Naive thymus-derived CD8-positive, alpha-beta T cell (primary cell): ENCODE measurements at places on chromosomes 12 and 14. TPM values are rescaled to one million over a fixed set of nuclear protein-coding genes. Genes with fewer than 3 reads are reported as not detected.

- H3K4me1 ChIP-seq: no peaks in the 10 kb centered on the region
- no peak overlapping the region for H3K4me3 ChIP-seq
- DNase-seq: no peak
- H3K27ac ChIP-seq: no peak overlapping the region
- H3K36me3 ChIP-seq: no peaks in the 10 kb centered on the region
Observed at GRCh38 chr14:47240748-47241437, 434.5 kb downstream of the MDGA2 start.

Gene KRT82
- not detected for polyA plus RNA-seq

Gene RTL1
- not detected for polyA plus RNA-seq

Gene NDRG2
- 24.6 TPM for polyA plus RNA-seq

DNA sequence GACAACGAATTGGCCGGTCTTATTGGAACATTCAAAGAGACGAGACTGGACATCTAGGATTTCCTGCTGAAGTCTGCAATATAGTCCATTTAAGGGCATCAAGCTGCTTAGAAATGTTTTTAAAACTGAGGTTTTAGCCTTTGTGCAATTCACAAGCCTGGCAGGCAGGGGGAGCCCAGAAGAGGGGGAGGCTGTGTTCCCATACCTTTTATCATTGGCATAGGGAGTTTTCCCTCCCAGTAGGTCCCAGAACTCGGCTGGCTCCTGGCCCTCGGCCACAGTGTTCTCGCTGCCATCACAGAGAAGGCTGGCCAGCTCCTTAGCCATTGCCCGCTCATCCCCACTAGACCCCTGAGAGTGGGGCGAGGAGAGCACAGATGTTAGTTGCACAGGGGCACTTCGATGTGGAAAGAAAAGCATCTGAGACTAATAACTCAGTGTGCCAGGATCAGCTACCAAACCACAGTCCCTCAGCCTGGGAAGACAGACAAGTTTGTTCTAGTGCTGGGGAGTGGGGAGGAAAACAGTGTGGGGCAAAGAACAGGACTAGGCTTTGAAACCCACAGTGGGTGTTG lies 15.1 kb downstream of the AVIL start:
- no peak overlapping the region for H3K27ac ChIP-seq
- DNase-seq: peak; percentile 22
- H3K4me1 ChIP-seq: no peaks in the 10 kb centered on the region
- H3K4me3 ChIP-seq: no peak overlapping the region
- H3K27me3 ChIP-seq: no peaks in the 10 kb centered on the region
- peaks cover 5% of the 10 kb centered on the region for H3K36me3 ChIP-seq

Gene NXPH4
- not detected for polyA plus RNA-seq

DNA sequence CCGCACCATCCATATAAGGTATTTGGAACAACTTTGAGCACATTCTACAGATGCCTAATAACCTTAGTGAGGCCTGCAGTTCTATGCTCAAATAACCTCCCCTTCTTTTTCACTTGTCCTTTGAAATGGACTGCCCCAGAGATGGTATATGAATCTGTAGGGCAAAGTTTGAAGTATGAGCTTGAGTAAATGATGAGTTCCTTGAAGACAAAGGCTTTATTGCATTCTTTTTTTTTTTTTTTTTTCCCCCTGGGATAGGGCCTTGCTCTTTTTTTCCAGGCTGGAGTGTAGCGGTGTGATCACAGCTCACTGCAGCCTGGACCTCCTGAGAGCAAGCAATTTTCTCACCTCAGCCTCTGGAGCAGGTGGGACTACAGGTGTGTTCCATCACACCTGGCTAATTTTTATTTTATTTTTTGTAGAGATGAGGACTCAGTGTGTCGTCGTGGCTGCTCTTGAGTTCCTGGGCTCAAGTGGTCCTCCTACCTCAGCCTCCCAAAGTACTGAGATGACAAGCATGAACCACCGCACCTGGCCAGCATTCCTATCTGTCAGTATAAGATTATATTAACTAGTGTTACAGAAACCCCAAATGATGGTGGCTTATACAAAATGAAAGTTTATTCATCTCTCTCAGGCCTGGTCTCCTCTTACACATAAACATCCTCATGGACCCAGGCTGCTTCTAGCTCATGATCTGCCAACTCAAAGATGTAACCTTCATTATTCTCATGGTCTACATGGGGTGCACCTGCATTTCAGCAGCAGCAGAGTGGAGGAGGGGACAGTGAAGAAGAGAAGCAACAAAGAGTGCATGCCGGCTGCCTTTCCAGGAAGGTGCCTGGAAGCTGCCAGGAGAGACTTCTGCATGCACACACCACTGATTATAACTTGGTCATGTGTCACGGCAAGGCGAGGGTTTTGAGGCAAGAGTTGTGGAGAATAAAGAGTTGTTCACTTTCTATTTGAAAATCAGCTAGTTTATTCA lies 101.4 kb downstream of the DUSP16 start:
- peaks cover 27% of the 10 kb centered on the region for H3K4me1 ChIP-seq
- no peak overlapping the region for H3K4me3 ChIP-seq
- H3K27me3 ChIP-seq: no peaks in the 10 kb centered on the region

Gene CLMN
- polyA plus RNA-seq: 0.18 TPM

DNA sequence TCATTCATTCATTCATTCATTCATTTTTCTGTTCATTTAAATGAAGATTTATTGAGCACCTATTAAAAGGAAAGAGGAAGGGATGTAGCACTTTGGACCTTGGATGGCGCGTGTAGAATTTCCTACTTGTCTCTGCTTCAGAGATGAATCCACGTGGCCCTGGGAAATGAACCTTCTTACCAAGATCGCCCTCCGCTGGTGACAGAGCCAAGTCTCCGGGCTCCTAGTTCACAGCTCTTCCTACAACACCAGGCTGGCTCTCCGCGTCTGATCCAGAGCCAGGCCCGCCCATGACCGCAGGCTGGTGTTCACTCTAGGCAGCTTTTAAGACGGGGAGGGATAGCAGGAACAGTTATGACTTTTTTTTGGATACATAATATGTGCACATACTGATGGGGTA lies 70.9 kb upstream of the PIWIL1 start:
- no peaks in the 10 kb centered on the region for H3K4me1 ChIP-seq
- no peaks in the 10 kb centered on the region for H3K36me3 ChIP-seq
- H3K27me3 ChIP-seq: no peaks in the 10 kb centered on the region
- H3K27ac ChIP-seq: no peak overlapping the region
- H3K4me3 ChIP-seq: no peak overlapping the region

GRCh38 chr12:48119078-48119833 lies at the start of gene PFKM:
Gene PFKM, plus strand, starts transcription at chr12:48119364. Its CDS starts 3,411 bp downstream, at chr12:48122775.
- H3K4me3 ChIP-seq: peak within 1 kb of the TSS; percentile 96
- H3K27ac ChIP-seq: peak within 1 kb of the TSS; percentile 73
- DNase-seq: peak; percentile 38

Gene SOAT2
- polyA plus RNA-seq: 0.71 TPM

DNA sequence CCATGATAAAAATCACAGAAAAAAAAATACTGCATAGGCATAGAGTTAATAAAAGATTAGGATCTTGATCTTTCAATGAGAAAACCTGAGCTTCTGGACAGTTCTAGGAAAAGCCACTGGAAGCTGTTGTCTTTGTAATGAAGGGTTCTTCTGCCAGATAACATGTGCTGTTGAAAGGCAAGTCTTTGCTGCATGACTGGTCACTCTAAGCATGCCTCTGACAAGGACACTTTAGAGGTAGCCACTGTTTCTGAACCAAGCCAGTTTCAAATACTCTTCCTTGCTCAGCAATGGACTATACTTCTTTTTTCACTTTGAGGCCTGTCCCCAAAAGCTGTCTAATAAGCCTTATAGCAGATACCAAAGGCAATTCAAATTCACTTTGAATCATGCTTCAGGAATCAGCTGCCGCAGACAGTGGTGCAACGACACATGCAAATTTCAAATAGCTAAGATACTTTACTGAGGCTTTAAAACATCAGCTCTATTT lies 70.2 kb downstream of the BTG1 start:
- peaks cover 8% of the 10 kb centered on the region for H3K36me3 ChIP-seq
- H3K27ac ChIP-seq: no peak overlapping the region
- no peaks in the 10 kb centered on the region for H3K27me3 ChIP-seq
- H3K4me1 ChIP-seq: peaks cover 18% of the 10 kb centered on the region
- no peak for DNase-seq
- H3K4me3 ChIP-seq: peak overlapping the region; percentile 26

- no peak overlapping the region for H3K4me3 ChIP-seq
- no peak for DNase-seq
- no peak overlapping the region for H3K27ac ChIP-seq
- peaks cover 23% of the 10 kb centered on the region for H3K36me3 ChIP-seq
Observed at GRCh38 chr12:92696216-92696615, 6.6 kb upstream of the PLEKHG7 start.

GRCh38 chr14:94110552-94111181 lies at the start of gene IFI27:
Gene IFI27, plus strand, starts transcription at chr14:94110736.
- H3K27ac ChIP-seq: no peak within 1 kb of the TSS
- no peaks in the 10 kb centered on the region for H3K4me1 ChIP-seq
- DNase-seq: no peak
- H3K27me3 ChIP-seq: peaks cover 8% of the 10 kb centered on the region
- H3K36me3 ChIP-seq: no peaks in the 10 kb centered on the region

- peaks cover 29% of the 10 kb centered on the region for H3K4me1 ChIP-seq
- H3K27me3 ChIP-seq: no peaks in the 10 kb centered on the region
- DNase-seq: no peak
- H3K27ac ChIP-seq: no peak overlapping the region
Observed at GRCh38 chr12:113837084-113837483, 129.0 kb downstream of the RBM19 start.

Gene ACOT4
- 4.0 TPM for polyA plus RNA-seq

Gene ZNF839
- 7.2 TPM for polyA plus RNA-seq

DNA sequence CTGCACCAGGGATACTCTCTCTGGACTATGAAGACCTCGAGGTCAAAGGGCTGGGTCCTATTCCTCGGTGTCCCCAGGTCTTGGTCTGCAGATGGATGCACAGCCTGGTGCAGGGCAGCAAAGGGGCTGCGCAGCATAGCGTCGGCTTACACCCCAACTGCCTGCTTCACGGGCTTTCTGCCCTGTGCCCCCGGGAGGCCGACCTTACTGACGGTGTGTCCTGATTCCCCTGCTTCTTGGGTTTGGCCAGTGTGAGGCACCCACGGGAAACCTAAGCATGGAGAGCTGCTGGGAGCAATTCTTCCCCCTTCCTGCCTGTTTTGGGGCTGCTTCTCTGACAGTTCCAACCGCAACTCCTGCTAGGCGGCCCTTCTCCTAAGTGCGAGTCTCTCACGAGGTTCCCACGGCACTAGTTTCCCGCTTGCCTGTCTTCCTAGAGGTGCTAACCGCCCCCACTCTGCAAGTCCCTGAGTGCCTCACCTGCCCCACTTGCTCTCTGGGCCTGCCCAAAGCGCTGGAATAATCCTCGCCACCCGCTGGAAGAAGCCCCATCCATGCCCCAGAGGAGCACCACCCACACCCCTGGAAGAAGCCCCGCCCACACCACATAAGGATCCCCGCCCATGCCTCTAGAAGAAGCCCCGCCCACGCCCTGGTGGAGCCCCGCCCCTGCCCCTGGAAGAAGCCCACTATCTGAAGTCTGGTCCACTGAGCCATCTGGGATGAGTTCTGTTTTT lies 54.0 kb downstream of the PRIMA1 start:
- H3K36me3 ChIP-seq: no peaks in the 10 kb centered on the region
- no peak overlapping the region for H3K27ac ChIP-seq
- no peak overlapping the region for H3K4me3 ChIP-seq
- no peak for DNase-seq
- no peaks in the 10 kb centered on the region for H3K4me1 ChIP-seq

GRCh38 chr14:103204852-103205540 lies 81.7 kb downstream of the TNFAIP2 start:
- peaks cover 24% of the 10 kb centered on the region for H3K36me3 ChIP-seq
- peaks cover 2% of the 10 kb centered on the region for H3K4me1 ChIP-seq
- no peak overlapping the region for H3K4me3 ChIP-seq

DNA sequence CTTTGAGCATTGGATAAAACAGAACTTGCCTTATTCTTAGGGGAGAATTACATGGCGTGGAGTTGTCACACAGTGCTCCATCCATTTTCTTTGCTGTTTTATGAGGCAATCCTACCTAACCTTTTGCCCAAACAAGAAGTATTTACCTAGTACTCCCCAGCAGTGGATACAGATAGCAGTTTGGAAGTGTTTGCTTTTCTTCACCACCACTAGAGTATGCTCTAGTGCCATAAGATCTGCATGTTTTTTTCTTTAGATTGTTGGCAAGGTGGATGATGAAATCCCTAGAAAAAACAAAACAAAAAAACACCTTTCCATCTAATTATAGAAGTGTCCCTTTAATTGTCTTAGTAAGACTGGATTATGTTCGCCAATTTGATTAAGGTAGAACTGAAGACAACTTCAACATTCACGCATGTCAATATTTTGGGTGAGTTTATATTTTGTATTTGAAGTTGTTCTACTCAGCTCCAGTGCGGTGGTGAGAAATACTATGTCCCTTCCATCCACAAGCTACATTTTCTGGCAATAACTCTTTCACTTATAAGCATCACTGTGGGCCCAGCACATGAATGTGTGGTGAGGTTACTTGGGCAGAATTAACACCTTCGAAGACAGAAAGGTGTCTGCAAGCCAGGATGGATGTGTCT lies 23.6 kb upstream of the TMEM260 start:
- H3K4me3 ChIP-seq: no peak overlapping the region
- DNase-seq: no peak
- H3K36me3 ChIP-seq: no peaks in the 10 kb centered on the region
- peaks cover 23% of the 10 kb centered on the region for H3K27me3 ChIP-seq

DNA sequence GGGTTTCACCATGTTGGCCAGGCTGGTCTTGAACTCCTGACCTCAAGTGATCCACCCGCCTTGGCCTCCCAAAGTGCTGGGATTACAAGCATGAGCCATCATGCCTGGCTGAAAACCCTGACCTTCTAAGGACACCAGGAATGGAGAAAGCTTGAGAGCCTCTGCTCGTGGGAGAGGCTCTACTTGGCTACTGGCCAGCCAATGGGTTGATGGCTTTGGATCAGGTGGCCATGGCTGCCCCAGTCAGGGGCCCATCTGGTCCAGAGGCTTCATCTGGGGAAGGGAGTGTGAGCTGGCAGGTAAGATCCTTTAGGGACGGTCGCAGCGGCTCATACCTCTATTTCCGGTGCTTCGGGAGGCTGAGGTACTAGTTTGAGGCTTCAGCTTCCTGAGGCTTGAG lies 42.5 kb upstream of the PPP1CC start:
- H3K4me1 ChIP-seq: peaks cover 6% of the 10 kb centered on the region
- no peak for DNase-seq
- no peak overlapping the region for H3K27ac ChIP-seq

Gene CNTN1
- not detected for polyA plus RNA-seq

GRCh38 chr14:68683326-68683725 lies 109.5 kb downstream of the ZFP36L1 start:
- peaks cover 35% of the 10 kb centered on the region for H3K4me1 ChIP-seq
- DNase-seq: no peak
- no peaks in the 10 kb centered on the region for H3K36me3 ChIP-seq
- peak overlapping the region; percentile 87 for H3K27ac ChIP-seq

DNA sequence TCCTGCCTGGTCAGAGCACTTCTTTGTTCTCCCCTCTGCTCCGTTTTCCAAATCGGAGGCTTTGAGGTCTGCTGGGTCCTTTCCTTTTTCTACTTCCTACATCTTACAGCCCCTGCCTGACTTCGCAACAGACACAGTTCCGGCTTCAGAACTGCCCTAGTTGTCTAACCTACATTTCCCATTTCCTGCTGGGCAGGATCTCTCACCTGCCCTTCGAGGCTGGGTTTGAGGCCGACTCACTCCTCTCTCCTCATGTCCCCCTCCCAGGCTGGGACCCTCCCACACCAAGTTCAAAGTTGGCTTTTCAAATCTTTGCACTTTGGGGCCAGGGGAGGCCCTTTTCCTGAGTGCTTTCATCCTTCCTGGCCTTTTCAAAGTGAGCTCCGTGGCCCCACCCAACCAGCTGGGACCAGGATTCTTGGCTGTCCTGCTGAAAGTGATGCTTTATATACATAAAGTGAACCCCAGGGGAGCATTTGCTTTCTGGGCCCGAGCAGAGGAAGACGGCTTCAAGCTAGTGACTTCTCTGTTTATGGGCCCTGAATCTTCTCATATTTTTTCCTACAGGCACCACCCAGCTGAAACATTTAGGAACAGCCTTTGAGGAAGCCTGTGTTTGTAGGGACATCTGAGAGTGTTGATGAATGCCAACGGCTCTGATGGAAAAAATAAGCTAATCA lies 281.0 kb upstream of the CRY1 start:
- DNase-seq: no peak
- peak overlapping the region; percentile 77 for H3K4me3 ChIP-seq
- no peaks in the 10 kb centered on the region for H3K36me3 ChIP-seq
- peak overlapping the region; percentile 95 for H3K27ac ChIP-seq
